ENCODE measurements at places on chromosomes 11 and 22.

- no peak for DNase-seq
- H3K4me3 ChIP-seq: no peak overlapping the region
- no peaks in the 10 kb centered on the region for H3K36me3 ChIP-seq
- H3K27ac ChIP-seq: no peak overlapping the region
- no peaks in the 10 kb centered on the region for H3K27me3 ChIP-seq
Measured at GRCh38 chr22:25959818-25960774, 209.2 kb upstream of the SEZ6L start.

GRCh38 chr11:72767203-72768062 is 15.2 kb upstream of the ARAP1 start:
- no peak for DNase-seq
- H3K36me3 ChIP-seq: no peaks in the 10 kb centered on the region
- peaks cover 6% of the 10 kb centered on the region for H3K4me1 ChIP-seq
- no peak overlapping the region for H3K27ac ChIP-seq

GRCh38 chr11:1292018-1292643 is 17.3 kb downstream of the TOLLIP start:
- no peaks in the 10 kb centered on the region for H3K27me3 ChIP-seq
- no peak for DNase-seq
- no peak overlapping the region for H3K27ac ChIP-seq
- peaks cover 15% of the 10 kb centered on the region for H3K36me3 ChIP-seq
- no peak overlapping the region for H3K4me3 ChIP-seq
- H3K4me1 ChIP-seq: no peaks in the 10 kb centered on the region

- no peak overlapping the region for H3K4me3 ChIP-seq
- peaks cover 8% of the 10 kb centered on the region for H3K36me3 ChIP-seq
- peaks cover 2% of the 10 kb centered on the region for H3K4me1 ChIP-seq
- H3K27me3 ChIP-seq: no peaks in the 10 kb centered on the region
- H3K27ac ChIP-seq: no peak overlapping the region
Measured at GRCh38 chr22:17808693-17809403, 34.6 kb upstream of the BID start.

DNA sequence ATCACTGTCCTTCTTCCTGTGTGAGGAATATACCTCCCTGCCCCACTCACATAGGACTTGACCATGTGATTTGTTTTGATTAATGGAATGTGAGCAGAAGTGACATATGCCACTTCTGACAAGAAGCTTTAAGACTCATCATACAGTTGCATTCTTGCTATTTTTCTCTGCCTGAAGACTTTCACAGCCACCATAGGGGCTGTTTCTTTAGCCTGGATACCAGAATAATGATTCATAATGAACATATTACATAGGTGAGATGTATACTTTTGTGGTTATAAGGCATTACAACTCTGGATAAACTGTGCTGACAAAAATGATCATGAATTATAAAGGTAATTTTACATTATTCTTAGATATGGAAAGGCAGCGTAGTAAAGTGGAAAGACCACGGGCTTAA is 798.0 kb downstream of the DLG2 start:
- no peak overlapping the region for H3K27ac ChIP-seq
- H3K36me3 ChIP-seq: no peaks in the 10 kb centered on the region
- no peak overlapping the region for H3K4me3 ChIP-seq

- no peaks in the 10 kb centered on the region for H3K27me3 ChIP-seq
- no peak overlapping the region for H3K27ac ChIP-seq
- H3K4me3 ChIP-seq: no peak overlapping the region
- peaks cover 2% of the 10 kb centered on the region for H3K36me3 ChIP-seq
Measured at GRCh38 chr22:37179126-37179470, 8.9 kb downstream of the C1QTNF6 start.

All from fibroblast of lung (primary cell).